ENCODE measurements at places on chromosomes 2 and 18.

DNA sequence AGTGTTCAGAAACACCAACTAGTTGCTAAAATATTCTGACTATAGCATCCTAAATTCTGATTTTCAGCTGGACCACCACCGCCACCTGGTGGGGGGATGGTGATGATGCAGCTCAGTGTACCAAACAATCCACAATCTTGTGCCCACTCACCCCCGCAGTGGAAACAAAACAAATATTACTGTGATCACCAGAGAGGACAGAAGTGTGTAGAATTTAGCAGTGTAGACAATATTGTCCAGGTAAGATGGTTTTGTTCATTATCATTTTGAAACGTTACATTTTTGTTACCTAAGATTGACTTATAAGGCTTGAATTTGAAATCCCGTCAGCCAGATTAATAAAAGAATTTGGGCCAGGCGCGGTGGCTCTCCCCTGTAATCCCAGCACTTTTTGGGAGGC lies 31.7 kb upstream of the UBXN4 start:
- peak; percentile 40 for DNase-seq

- DNase-seq, result peak; percentile 61
These were observed 113.4 kb upstream of the WDSUB1 start for GRCh38 chr2:159399716-159400415.

DNA sequence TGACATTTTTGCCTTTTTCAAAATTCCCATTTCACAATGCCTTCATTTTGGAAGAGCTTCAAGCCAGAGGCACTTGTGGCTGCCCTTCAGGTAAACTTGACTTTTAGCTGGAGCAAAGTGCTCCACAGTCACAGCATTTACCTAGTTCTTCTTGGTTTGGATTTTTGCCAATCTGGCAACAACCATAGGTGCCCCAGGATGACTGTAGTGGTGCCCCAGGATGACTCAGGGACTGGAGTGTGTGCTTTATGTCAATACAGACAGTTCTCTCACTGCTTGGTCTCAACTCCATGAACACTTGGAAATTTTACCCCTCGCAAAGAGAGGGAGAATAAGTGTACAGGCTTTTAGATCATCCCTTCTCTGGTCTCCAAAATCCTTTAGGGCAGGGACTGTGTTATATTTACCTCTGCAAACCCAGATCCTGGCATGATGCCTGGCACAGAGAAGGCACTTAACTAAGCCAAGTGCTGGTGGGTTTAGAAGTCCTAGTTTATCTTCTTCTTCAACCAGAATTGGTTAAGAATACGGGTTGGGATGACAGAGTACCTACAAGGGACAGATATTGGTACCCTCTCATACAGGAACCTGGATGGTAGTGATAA lies 15.3 kb upstream of the PTPN4 start:
- no peak for DNase-seq

DNA sequence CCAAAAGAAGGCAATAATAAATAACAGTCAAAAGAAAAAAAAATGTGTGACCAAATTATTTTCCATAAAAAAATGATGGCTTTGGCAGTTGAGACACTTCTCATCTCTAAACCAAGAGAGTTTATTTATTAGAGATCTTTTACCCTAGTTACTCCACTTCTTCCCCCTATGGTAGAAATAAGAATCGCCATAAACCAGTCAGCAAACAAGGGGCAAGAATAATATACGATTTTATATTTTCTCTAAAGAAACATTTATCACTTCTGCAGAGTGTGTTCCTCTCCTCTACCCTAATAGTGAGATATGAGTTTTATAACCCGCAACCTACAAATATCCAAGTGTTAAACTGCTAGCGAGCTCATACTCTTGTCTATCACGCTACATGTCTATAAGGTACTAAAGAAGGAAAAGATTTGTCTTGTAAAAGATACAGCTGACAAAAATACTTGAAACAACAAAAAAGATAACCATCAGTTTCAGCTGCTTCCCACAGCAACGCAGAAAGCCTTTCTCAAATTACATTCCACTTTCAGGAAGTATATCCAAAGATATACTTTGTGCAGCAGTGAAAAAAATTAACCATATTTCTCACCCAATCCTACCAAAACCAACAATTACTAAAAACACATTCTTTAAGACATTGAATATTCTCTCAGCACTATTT lies 2.3 kb downstream of the RNF103 start:
- peak; percentile 18 for DNase-seq

DNA sequence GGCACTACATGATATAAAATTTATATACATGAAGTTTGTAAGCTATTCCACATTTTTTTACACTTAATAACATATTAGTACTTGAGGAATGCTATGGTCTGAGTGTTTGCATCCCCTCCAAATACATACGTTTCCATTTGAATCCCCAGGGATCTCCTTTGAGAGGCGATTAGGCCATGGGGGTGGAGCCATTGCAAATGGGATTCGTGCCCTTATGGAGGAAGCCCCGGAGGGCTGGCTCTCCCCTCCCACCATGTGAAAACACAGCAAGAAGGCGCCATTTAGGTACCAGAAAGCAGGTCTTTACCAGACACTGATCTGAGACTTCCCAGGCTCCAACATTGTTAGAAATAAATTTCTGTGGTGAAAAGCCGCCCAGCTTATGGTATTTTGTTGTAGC lies 20.8 kb upstream of the MBP start:
- DNase-seq, result no peak

- no peak for DNase-seq
These were observed 2.1 kb downstream of the SPOPL start for GRCh38 chr2:138503652-138504051.

GRCh38 chr2:45567288-45567963 lies 43.6 kb downstream of the SRBD1 start:
- no peak for DNase-seq

GRCh38 chr2:207505728-207506127 lies 24.0 kb upstream of the CREB1 start:
- DNase-seq, result no peak

- no peak for DNase-seq
These were observed 1108.7 kb upstream of the TMEFF2 start for GRCh38 chr2:193303464-193303863.

- DNase-seq, result no peak
These were observed 5.2 kb upstream of the SIGLEC15 start for GRCh38 chr18:45820106-45820745.

DNA sequence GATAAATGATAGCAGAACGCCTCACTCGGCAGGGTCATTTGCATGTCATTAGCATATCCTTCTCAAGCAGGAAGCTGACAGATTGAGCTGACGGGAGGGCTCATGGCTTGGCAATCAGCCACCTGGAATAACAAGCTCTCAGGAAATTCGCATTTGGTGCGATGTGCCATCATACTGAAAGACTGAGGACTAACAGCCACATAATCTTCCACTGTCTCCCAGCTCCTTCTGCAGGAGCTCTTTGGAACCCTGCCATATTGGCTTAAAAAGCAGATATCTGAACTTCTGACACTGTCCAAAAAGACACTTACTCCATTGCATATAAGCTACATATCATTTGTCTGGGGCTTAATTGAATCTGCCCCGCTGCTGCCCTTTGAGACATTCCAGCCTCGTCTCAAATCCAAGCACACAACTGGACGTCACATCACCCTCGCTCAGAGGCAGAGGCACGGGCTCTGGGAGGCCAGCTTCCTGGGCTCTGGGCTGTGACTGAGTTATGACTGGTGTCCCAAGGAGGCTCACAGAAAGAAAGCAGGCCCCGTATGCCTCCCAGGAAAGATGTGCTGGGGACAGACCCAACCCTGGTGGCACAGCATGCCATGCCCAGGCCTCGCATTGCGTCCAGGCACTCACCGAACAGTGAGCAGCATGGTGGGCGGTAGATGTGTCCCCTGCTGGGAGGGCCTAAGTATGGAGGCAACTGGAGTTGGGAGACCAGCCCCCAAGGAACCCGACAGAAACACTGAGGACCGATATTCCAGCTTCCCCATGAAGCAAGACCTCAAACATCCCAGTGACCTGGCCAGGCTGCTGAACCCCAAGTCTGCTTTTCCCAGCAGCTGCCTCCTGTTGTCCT lies 228.0 kb downstream of the ATAD2B start:
- DNase-seq, result no peak

DNA sequence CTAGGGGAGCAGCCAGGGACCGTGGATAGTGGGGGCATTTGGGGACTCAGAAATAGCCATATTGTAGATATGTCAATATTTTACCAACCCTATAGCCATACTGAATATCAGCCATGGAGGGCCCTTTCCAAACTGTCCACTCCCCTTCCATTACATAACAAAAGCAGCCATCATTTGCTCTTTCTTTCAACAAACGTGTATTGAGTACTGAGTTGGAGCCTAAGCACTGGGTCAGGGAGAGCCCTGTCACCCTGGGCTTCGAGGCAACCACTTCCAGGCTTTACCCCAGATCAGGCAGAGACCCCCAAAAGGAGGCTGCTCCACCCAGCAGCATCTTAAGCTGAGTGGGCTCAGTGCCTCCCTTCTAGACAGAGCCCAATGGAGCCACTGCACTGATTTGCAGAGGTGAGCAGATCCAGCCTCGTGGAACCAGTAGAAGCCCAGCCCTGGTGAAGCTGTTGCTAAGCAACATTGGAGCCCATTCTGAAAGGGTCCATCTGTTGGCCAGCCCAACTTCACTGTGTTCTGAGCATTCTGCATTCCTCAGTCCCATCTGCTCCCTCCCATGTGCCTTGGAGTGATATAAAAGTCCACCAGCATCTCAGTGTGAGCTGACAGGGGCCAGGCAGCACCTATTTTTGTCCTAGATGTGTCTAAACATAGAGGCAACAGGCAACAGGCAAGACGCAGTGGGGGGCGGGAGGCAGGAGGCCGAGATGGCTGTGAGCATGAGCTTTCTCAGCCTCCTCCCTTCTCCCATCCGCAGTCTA lies 112.1 kb downstream of the PLB1 start:
- no peak for DNase-seq

DNA sequence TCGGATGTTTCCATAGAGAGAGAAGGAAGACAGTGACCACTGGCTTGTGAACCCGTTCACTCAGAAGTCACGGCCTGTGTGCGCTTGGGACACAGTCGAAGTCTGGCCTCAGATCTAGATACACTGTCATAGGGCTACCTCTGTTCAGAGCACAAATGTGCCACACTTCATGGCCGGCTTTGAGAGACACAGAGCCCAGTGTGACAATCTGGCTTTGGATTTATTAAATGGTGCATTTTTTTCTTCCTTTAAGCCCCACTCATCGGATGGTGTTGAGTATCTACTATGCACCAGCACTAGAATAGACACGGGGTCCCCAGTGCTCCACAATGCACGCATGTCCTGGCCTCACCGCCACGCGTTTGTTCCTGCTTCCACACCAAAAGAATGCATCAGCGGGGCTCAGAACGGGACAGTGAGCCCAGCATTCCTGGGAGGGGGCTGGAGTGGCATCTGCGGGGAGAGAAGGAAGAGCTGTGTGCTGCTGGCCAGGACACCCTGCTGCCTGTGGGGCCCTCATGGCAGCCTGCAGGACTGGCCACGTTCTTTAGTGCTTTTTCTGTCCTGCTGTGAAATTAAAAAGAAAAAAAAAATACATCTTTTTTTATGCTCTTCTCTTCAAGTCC lies 738.9 kb upstream of the SALL3 start:
- DNase-seq, result no peak

DNA sequence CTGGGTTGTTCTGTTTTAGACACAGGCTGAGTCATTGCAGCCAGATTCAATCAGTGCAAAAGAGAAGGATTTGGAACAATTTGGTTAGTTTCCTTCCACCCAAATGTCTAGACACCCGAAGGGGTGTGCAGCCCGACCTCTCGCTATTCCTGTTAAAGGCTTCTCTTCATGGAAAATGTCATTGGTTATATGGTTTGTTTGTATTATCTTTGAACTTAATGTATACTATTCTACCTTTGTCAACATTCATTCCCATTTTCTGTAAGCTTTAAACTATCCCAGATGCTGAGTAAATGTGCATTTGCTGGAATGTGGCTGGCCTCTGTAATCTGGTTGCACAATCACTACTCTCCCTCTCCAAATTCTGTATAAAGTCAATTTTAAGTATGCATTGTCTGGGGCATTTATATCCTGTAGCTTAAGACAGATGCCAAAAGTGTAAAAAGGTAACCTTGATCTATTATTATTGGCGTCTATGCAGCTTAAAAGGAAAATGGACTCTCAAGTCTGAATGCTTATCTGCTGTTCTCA lies 80.4 kb upstream of the RND3 start:
- no peak for DNase-seq

DNA sequence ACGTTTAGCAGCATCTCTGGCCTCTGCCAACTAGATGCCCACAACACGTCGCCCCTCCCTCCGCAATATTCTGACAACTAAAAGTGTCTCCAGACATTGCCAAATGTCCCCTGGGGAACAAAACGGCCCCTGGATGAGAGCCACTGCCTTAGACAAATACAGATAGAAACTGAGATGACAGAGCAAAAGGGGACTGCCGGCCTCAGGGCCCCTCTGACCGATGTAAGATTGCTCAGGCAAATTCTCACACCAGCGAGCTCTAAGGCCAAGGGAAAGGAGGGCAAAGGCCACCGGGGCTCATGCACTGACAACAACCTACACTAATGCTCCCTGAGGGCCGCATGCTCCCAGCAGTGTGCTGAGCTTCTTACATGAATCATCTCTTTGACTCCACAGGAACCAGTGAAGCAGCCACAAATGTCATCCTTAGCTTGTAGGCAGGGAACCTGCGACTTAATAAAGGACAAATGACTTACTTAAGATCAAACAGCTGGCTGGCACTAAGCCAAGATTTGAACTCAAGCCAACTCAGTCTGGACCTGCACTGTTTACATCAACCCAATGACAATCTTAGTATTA lies 228.5 kb downstream of the TTC32 start:
- no peak for DNase-seq

DNA sequence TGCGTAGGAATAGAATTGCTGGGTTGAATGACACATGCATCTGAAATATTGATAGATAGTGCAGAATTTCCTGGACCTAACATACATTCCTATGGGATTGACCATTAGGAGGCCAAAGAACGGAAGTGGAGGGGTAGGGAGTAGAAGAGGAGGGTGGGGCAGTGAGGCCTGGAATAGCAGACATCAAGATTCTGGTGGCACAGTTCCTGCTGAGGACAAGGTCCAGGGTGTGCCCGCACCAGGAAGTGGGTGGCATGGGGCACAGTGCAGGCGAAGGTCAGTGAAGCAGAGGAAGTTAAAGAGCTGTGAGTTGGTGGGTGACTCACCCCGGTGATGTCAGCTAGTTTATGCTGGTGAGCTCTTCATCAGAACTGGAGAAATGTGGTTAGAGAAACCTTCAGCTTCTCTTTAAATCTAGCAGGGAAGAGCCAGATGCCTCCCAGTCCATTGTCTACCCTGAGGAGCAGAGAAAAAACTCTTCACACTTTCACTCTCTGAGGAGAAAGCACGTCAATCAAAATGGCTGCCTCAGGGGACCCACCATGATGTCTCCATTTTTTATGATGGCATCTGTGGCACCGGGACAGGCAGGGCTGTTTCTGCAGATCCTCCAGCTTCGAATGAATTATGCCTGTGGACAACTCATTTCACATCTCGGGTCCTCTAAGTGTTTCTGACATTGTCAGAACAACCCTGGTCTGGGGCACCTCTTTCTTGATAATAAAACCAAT lies 55.9 kb upstream of the CTLA4 start:
- DNase-seq, result peak; percentile 62

All from MM.1S (cell line).